Activated CD4-positive, alpha-beta T cell treated with anti-CD3 and anti-CD28 coated beads, Interleukin-2, amount 10 ng/mL, durations not matched to agents 7 days and 5 days (primary cell): ENCODE measurements at places on chromosomes 6 and 20. TPM values are rescaled to one million over a fixed set of nuclear protein-coding genes. Genes with fewer than 3 reads are reported as not detected.

DNA sequence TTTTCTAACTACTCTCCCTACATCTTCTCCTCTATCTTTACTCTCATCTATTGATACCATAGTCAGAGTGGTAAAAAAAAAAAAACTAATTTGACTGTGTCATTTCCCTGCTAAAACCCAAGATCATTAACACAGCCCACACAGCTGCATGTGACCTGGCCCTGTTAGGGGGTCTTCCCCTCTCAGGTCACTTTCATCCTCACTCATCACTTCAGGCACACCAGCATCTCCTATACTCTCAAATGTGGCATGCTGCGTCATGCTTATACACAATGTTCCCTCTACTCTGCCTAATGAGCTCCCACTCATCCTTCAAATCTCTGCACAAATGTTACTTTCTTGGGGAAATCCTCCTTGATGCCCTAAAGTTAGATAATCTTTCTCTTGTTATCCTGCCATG lies 86.8 kb downstream of the CDK19 start:
- DNase-seq, result no peak

The PRR18 gene
- not detected for total RNA-seq

GRCh38 chr6:14665827-14666724 lies 548.5 kb downstream of the CD83 start:
- DNase-seq, result no peak

The LGSN gene
- not detected for total RNA-seq

The RIPPLY2 gene
- total RNA-seq, result not detected

DNA sequence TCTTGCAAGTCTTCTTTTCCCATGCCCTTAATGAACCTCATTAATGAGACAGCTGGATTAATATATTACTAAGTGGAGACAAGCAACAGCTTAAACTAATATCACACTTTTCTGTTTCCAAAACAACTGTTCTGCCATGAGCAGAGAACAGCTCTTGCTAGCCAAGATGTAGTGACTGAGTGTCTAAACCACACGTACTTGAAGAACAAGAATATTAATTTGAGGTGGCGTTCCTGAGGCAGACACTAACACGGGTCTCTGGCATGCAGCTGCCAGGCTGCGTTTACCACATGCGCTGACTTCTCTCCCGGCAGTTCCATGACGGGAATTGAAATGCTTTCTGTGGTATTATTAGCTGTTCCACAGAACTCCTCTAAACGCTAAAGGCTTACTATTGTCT lies 80.6 kb downstream of the FNDC1 start:
- DNase-seq, result no peak

- no peak for DNase-seq
Measured at GRCh38 chr6:90787446-90787845, 200.6 kb upstream of the MAP3K7 start.
